D721Med (cell line): ENCODE measurements at places on chromosomes 5 and 9.

DNA sequence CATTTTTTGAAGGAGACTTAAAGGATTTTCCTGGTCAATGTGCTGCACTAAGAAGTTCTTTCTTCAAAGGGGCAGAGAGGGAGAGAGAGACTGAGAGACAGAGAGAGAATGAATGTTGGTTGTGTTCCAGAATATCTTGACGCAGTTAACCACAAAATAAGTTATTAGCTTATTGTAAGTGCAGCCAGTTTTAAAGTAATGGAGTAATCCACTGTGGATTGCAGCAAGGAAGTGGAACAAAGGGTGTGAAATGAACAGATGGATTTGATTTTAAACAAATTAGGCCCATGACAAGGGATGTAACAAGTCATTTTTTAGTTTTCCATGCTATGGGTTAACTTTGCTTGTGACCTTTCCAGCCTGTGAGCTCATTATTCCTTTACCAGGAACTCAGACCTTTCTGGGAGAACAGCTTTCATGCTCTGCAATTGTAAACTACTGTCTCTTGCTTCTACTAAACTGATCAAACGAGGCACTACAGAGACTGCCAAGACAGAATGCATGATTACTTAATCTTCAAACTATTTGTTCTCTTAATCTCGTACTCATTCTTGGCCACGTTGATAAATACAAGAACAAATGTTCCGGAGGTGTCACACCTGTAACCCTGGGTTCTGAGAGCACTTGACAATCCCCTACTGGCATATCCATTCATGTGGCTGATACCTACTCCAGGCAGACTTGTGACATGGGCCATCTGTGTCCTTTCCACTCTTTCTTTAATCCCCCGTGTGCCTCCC, 131.1 kb downstream of the TLE1 start:
- DNase-seq: no peak

GRCh38 chr5:120452471-120452870, 11.6 kb upstream of the PRR16 start:
- no peak for DNase-seq

GRCh38 chr5:156481741-156482140, 154.8 kb downstream of the SGCD start:
- no peak for DNase-seq

GRCh38 chr5:17852740-17853139, 218.5 kb downstream of the TAF11L14 start:
- no peak for DNase-seq
